ENCODE measurements at places on chromosomes 4 and X.
A peak's percentile ranks its signal among the peaks of the same experiment; 100 is the strongest.

- no peak for DNase-seq
These were observed 11.8 kb downstream of the TMEM31 start for GRCh38 chrX:103722505-103722904.

- DNase-seq = no peak
These were observed 22.7 kb upstream of the PGRMC2 start for GRCh38 chr4:128310266-128310697.

DNA sequence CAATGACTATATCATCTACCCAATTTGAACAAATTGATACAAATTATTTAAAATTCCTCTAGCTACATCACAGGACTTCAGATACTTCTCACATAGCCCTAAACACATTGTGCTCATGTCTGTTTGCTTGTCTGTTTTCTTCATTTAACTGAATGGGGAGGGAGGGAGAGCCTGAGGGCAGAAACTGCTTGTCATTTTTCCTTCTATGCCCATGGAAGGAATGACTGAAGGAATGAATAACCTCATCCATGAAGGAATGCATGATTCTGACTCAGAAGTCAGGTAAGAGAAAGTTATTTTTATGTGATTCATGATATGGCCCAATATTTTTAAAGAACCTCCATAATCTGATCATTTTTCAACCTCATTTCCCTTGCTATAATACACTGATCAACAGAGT lies 418.0 kb upstream of the PITX2 start:
- DNase-seq = no peak

DNA sequence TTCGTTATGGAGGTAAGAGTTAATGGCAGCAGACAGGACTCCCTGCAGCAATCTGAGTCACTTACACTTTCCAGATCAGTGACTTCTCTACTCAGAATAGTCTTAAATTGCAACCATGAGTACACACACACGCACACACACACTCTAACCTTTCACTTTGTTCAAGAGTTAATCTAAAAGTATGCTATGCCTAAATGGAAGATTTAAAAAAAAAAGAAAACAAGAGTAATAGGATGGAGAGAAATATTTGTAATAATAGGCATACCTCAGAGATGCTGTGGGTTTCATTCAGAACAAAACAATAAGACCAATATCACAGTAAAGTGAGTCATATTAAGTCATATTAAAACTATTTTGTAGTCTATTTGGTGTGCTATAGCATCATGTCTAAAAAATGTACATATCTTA lies 969.1 kb upstream of the PCDH10 start:
- peak; percentile 2 for DNase-seq

DNA sequence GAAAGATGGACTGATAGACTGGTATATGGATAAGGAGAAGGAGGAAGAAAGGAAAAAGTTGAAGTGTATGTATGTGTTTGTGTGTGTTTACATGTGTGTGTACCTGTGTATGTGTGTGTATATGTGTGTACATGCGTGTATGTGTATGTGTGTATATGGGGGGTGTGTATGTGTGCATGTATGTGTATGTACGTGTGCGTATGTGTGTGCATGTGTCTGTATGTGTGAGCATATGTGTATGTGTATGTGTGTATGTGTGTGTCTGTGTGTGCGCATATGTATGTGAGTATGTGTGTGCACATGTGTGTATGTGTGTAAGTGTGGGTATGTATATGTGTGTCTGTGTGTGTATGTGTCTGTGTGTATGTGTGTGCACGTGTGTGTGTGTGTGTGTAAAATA lies 101.5 kb upstream of the KLHL13 start:
- DNase-seq = no peak

- DNase-seq = no peak
These were observed 72.5 kb downstream of the RGS12 start for GRCh38 chr4:3365326-3365725.

- no peak for DNase-seq
These were observed 52.9 kb upstream of the EDA start for GRCh38 chrX:69562904-69563578.

GRCh38 chrX:123971982-123972381 lies 10.5 kb downstream of the STAG2 start:
- DNase-seq = no peak

- DNase-seq = peak; percentile 44
These were observed 223.1 kb upstream of the DMD start for GRCh38 chrX:33434256-33435092.

DNA sequence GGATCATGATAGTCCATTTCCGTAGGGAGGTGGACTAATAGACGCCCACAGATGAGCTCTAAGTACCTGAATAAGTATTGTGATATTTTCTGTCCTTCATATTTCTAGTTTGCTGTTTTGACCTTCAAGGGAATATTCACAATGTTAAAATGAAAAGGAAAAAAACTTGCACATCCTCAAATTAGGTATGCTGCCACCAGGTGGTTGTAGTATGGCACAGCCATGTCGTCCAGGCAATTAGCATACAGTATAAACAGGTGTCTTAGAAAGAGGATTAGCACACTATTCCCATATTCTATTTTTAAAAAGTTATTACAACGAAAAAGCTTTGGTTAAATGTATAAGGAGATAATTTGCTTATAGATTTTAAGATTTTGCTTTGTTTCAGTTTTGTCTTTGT lies 802.0 kb downstream of the RPA4 start:
- peak; percentile 0 for DNase-seq

GRCh38 chr4:144647590-144647989 lies 1.6 kb downstream of the HHIP start:
- no peak for DNase-seq

DNA sequence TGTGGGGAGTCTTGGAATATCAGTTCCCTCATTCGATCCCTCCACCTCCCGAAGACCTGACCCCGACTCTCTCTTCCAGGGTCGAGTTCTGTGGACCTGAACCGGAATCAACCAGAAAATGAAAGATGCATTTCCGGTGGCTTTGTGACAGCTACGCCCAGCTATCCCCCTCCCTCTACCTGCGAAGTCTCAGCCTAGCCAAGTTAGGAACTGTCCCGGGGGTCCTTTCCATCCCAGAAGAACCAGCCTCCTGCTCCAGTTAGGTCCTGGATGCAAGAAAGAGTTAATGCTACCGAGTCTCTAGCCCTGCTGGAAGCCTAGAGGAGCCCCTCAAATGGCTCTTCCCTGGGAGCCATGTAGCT lies 13.4 kb upstream of the ETDC start:
- no peak for DNase-seq

DNA sequence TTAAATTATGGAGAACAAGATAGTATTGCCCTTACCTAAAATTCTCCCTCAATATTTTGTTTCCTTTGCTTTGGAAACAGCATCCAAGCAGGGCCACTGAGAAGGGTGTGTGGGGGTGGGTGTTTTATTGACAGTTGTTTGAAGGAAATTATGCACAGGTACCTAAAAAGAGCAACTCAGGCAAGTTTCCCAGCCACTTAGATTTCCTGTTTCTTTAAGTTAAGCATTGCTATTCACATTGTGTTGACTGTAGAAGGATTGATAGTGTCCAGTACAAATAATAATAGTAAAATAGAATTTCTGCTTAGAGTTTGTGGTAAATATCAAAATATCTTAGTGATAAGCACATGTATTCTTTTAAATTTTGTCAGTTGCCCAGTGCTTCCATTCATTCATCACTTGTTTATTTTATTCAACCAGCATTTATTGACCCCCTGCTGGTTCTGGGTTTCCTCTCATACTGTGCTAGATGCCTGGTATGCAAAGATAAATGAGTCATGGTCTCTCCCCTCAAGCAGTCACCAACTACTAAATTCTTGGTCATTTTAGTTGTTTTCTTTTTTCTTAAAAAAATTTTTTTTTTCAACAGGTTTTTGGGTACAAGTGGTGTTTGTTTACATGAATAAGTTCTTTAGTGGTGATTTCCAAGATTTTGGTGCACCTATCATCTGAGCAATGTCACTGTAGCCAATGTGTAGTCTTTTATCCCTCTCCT lies 50.0 kb downstream of the GALNT7 start:
- no peak for DNase-seq

DNA sequence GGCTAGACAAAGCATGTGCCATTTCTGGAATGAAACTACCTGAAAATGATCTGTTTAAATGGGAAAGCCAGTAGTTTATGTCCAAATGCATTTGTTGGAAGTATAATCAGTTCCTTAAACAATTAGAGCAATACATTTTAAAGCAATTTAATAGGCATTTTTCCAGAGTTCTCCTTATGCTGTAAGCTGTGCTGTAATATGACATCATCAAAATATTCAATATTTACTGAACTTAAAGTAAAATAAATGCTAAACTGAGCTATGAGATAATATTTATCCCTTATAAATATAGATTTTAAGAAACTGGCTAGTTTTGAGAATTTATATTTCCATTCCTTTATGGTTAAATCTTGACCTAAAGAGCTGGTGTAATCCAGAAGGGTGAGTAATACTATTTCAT lies 7.9 kb downstream of the SLC4A4 start:
- DNase-seq = no peak

GRCh38 chrX:40083120-40083978 lies 14.4 kb downstream of the BCOR start:
- no peak for DNase-seq

GRCh38 chrX:47158131-47158530 lies 13.1 kb downstream of the RBM10 start:
- no peak for DNase-seq

DNA sequence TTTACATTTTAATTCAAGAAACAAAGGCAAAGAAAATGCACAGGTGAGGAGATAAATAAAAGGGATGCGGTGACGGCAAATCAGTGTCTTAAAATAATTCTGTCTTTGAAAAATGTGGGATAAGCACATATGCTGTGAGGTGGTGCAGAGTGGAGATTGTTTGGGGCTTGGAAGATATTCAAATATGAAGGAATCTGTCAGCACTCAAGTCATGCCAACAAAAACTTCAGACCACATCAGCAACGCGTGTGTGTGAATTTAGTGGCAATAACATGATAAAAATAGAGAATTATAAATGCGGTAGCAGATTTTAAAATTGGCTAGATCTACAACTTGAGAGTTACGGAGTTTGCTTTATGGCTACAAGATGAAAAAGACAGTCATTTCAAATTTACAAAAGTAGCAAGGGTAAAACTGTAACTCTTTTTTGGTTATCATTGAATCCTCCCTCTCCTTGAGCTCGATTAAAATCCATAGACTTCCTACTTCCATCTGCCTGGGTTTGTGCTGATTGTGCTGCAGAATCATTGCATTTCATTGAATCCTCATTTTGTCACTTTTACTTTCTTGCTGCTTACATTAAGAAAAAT lies 71.5 kb upstream of the VCX2 start:
- DNase-seq = no peak

Data from foreskin melanocyte (primary cell).